WTC11 (cell line): ENCODE measurements at places on chromosomes 3 and 15.

DNA sequence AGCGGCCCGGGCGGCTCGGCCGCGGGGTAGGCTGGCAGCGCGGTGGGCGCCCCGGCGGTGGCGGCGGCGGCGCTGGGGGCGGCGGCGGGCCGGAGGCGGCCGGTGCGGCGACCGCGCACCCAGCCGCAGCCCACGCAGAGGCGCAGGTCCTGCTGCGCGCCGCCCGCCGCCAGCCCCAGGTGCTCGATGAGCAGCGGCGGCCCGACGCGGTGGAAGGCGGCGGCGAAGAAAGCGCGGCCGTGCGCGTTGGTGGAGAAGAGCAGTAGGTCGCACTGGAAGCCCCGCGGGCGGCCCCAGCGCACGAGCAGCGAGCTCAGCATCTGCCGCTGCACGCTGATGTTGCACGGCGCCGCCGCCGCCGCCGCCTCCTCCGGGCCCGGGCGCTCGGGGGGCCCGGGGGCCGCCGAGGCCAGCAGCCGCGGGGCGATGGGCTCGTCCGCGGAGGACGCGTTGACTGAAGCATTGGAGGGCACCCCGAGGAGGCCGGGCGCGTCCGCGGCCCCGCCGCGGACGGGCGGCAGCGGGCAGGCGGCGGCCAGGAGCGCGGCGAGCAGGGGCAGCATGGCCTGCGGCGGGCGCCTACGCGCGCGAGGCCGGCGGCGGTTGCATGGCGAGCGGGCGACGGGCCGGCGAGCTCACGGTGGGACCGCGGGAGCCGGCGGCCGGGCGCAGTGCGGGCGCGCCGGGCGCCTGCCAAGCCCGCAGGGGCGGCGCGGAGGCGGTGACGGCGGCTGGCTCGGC lies 452 bp downstream of the TMEM158 start:
- DNase-seq, result peak; percentile 40

- DNase-seq, result peak; percentile 71
Observed at GRCh38 chr3:127690823-127691452, 18.2 kb downstream of the ABTB1 start.

DNA sequence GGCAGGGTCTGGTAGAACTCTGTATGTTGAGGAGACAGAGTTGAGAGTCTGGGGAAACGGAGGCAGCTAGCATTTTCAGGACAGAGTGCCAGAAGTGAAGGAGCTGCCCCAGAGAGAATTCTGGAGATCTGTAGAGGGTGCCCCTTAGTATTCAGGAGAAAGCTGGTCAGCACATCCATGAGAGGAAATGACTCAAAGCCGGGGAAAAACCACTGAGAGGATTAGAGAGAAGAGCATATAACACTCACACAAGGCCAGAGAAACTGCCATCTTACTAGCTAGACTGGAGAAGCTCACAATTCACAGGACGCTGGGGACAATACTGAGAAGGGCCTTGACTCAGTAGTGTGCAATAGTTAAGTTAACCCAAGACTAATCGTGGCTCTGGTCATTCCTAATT lies 75.7 kb upstream of the DPPA4 start:
- no peak for DNase-seq

- no peak for DNase-seq
Observed at GRCh38 chr15:42348083-42348482, 11.2 kb upstream of the CAPN3 start.

DNA sequence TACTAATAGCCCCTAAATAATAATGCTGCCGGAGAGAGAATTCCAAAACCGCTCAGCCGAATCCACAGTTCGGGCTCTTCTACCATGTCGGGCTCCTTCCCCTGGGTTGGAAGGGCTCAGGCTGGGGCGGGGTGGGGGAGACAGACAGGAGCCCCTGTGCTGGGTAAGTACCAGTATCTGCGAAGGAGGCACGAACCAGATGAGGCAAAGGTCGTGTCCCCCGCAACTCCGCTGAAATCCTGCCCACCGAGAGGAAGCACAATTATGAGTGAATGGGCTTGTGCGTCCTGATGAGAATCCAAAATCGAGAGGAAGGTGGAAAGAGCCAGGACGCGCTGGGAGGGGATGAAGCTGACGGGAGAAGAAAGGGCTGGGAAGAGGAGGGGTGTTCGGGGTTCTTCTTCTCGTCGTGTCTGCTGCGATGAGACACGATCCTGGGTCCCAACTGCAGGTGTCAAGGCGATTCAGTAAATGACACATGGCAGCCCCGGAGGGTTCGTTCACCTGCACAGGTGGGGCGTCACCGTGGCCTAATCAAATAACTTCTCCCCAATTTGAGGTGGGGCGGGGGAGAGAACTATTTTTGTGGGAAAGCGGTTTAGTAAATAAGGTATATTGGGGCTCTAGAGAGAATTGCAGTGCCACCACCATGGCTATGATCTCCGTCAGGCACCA lies 707 bp upstream of the FAM81A start:
- no peak for DNase-seq

DNA sequence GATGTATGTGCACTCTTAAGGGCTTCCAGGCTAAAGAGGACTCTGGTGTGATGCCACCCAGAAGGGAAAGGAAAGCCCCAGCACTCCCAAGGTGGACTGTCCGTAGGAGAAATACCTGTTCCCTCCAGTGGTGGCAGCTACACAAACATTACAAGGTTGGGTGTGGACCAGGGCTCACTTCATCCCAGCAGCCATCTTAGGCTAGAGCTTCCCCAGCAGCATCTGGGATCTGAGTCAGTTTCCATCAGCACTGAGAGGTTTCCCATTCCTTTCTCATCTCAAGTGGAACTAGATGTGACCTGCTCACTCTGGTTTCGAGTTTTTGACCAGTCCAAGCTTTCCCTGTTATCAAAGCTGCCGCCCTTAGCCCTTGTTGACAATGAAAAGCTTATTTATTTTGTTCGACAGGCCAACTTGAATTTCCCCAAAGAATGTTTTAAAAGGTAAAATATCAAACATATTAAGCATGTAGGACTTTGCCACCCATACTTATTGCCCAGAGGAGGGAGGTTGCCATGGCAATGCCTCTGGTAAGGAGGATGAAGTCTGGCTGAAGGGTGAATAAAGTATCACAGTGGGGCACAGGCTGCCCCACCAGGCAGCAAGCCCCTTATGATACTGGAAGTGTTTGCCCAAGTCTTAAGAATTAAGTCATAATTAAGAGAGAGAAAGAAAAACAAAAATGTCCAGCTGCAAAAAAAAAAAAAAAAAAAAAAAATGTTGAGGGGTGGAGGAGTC lies 28.9 kb downstream of the CLDN18 start:
- no peak for DNase-seq

DNA sequence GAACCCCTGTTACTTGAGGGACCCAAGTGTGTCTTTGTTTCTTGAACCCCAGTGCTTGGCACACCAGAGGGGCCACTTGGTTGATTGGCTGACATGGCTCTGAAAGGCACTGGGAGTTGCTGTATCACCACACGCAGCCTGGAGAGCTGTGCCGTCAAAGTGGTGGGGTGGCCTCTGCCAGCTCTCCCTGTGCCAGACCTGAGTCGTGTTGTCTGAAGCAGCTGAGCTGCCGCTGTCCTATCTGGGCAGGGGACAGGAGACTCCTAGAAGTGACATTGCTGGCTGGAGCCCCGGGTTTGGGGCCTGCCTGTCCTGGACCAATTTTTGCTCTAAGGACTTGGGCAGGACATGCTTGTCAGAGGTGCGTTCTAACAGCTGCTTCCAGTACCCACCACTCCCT lies 5.5 kb upstream of the SNX22 start:
- DNase-seq, result no peak

GRCh38 chr15:39330061-39330460 lies 250.8 kb upstream of the THBS1 start:
- no peak for DNase-seq

GRCh38 chr3:72487078-72487765 lies 361.0 kb downstream of the SHQ1 start:
- no peak for DNase-seq

GRCh38 chr3:171460725-171461524 lies 720 bp upstream of the TNIK start:
- DNase-seq, result peak; percentile 57

DNA sequence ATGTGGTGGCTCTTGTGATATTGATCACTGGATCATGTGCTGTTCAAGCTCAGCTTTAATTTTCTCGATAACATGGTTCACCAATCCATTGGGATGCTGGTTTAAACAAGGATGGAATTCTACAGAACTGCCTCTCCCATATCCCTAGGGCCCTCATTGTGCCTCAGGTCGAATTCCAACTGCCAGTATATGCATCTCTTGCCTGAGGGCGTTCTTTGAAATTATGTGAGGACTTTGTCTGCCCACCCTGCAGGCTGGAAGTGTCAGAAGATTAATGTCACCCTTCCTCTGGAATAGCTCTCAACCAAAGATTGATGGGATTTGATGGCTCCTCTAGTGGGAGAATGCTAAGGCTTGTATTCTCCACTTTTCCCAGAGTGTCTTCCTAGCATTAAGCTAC lies 175.6 kb upstream of the GALNT15 start:
- DNase-seq, result no peak

- DNase-seq, result peak; percentile 82
Observed at GRCh38 chr3:129316248-129317013, 37.8 kb downstream of the HMCES start.

- peak; percentile 85 for DNase-seq
Observed at GRCh38 chr15:93087825-93088199, 1.2 kb downstream of the RGMA start.

GRCh38 chr15:62606376-62607113 lies 436.0 kb upstream of the TPM1 start:
- DNase-seq, result no peak

- DNase-seq, result no peak
Observed at GRCh38 chr3:120410541-120410940, 40.3 kb downstream of the FSTL1 start.

DNA sequence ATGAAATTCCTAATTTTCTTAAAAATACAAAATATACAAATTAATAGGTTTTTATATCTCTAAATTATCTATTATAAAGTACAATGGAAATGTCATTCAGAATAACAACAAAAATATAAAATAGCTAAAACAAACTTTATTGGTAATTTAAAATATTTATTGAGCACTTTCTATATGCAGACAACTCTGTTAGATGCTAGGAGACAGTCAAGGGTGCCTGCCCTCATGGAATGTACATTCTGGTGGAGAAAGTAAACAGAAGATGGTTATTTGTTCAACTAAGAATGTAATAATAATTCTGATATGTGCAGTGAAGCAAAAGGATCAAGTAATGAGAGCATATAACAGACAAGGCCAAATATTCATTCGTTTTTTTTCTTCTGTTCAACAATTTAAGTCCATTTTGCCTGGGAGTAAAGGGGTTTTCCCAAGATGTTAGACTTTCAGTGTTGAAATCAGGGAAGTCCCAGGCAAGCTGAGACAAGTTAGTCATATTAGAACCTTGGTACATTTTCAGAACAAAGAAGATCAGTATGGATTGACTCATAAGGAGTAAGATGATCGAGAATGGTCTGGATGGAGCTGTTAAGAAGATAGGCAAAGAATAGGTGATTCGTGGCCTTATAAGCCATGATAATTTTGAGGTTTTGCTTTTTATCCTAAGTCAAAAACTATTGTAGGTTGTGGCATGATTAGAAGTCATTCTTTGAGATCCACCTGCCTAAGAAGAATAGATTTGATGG lies 150.2 kb upstream of the MLF1 start:
- DNase-seq, result no peak

DNA sequence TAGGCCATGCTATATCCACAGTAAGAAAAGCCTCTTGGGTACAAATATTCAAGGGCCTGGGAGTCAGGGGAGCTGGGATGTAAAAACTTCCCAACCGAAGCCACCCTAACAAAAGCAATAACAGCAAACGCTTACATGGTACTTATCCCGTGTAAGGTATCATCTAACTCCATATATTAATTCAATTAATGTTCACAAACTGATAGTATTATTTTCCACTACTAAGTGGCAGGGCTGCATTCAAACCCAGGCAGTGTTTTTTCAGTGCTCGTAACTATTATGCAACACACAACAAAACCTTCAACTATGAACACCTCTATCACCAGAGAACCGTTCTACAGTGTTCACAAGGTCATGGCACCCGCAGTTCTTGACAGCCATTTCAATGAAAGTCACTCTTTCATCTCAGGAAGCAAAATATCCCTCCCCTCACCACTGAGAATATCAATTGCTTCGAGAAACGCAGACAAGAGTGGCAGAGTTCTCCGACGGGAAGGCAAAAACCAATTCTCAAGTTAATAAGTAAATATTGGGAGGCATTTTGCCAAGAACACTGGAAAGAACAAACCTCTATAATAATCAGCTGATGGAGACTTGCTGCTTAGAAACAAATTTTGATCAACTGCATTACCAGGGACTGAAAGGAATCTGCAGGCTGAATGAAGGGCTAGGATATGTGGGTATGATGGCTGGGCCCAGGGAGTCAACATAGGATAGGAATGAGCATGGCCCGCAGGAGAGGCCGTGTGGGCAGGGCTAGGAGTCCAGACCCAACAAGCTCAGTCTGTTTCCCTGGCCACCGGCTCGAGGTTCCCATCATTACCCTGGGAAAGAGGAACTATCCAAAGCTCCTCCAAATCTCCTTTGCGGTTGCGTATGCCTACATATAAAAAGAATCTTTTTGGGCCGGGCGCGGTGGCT lies 72.3 kb downstream of the XXYLT1 start:
- no peak for DNase-seq

GRCh38 chr3:69648126-69648525 lies 91.1 kb upstream of the MITF start:
- DNase-seq, result no peak

- DNase-seq, result no peak
Observed at GRCh38 chr3:189941679-189942078, 179.0 kb downstream of the P3H2 start.

DNA sequence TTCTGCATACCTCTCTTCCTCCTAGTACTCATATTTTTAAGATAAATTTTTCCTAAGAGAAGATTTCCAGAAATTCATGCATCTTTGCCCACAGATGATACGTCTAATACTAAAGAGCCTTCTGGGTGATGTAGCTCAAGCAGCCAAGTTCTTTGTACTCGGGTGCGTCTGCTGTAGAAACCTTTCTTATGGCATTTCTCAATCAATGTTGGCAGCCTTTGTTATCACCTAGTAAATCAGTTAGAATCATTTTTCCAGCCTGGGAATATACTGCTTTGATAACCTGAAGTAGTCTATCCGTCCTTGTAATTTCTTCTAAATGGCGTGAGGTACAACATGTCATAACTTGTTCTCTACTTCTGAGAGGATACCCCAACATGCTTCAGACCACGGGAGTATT lies 104.5 kb downstream of the GOLIM4 start:
- no peak for DNase-seq

DNA sequence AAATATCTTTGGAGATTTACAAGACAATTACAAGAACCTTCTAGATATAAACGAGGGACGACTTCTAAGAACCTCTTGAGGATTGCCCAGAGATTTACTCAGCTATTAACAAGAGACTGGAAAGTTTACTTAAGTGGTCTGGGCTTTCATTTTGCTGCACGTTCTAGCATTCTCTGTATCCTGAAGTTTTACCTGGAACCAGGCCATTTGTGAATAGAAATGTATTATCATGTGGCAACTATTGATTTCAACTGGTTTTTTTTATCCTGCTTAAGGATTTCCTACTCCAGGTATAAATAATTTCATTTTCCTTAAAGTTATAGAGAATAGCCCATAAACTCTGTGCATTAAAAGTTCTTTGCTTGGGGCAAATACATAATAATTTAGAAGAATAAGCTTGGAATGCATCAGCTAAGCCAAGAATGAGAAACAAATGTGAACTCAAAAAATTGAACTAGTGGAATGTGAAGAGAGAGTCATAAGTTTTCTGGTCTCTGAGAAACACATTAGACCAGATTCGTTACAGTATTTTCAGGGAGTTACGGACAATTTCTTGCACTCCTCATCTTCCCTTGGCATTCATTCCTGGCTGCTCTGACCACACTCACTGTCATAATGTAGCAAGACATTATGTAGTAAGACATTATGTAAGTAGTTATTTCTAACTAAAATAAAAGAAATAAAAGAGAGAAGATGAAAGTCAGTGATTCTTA lies 1.3 kb downstream of the AQP9 start:
- DNase-seq, result no peak
